Effector memory CD4-positive, alpha-beta T cell (primary cell): ENCODE measurements at places on chromosomes 6 and 20.
A peak's percentile ranks its signal among the peaks of the same experiment; 100 is the strongest.

DNA sequence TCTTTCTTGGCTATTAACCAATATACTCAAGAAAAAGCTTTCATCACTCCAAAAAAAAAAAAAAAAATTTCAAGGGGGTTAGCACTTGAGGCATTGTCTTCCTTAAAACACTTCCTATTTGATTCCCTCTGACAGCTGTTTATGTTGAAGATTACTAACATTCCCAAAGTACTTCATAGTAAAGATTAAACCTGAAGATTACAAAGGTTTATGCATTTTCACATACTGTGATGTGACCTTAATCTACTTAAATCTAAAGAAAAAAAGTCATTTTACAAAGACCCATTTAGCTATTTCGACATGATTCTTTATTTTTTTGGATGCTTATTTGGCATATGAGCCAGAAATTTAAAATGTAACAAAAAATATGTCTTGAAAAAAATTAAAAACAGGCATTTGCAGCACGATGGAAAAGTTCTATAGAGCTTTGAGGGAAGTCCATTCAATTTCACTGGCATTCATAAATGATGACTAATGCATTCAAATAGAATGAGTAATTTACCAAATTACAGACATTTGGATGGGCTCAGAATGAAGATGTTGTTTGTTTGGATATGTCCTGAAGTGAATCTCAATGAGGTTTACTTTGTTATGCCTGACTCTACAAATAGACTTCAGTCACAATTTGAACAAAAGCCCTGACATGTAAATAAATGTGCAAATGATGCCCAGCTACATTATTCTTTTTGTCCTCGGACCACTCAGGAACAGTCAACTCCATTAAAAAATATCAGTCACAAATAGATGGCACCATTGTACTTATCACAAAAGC, 674.6 kb upstream of the MARCKS start:
- no peak for DNase-seq

DNA sequence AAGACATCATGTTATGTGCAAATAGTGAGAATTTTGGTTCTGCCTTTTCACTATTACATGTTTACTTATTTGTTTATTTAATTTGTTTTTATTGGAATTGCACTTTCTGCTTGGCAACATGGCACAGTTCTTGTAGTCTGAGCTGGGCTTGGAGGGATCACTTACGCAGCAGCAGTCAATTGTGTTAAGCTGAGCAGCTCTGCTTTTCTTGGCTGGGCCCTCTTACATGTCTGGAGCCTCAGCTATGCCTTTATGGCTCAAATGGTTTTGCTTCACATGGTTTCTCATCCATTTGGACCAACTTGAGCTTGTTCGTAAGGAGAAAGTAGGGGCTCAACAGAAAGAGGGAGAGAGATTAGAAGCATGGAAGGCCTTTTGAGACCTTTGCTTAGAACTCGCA, 327.5 kb upstream of the EPHA7 start:
- DNase-seq: no peak

DNA sequence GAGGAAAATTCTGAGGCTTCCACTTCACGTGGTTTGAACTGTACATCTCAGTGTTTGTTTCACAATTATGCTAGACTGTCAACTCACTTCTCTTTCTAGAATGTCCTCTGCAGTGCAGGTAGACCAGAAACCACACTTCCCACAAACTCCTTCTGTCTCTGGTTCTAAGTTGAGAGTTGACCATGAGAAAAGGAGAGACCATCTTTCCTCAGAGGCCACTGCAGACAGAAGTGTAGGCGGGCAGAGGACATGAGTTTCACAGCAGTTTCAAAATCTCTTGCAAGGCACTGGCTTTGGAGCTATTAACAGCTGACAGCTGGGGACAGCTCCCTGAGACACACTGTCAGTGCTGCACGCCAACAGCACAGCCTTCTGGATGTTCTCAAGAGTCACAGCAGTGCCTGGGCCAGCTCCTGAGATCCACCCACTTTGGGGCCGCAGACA, 55.4 kb upstream of the MOXD1 start:
- no peak for DNase-seq

DNA sequence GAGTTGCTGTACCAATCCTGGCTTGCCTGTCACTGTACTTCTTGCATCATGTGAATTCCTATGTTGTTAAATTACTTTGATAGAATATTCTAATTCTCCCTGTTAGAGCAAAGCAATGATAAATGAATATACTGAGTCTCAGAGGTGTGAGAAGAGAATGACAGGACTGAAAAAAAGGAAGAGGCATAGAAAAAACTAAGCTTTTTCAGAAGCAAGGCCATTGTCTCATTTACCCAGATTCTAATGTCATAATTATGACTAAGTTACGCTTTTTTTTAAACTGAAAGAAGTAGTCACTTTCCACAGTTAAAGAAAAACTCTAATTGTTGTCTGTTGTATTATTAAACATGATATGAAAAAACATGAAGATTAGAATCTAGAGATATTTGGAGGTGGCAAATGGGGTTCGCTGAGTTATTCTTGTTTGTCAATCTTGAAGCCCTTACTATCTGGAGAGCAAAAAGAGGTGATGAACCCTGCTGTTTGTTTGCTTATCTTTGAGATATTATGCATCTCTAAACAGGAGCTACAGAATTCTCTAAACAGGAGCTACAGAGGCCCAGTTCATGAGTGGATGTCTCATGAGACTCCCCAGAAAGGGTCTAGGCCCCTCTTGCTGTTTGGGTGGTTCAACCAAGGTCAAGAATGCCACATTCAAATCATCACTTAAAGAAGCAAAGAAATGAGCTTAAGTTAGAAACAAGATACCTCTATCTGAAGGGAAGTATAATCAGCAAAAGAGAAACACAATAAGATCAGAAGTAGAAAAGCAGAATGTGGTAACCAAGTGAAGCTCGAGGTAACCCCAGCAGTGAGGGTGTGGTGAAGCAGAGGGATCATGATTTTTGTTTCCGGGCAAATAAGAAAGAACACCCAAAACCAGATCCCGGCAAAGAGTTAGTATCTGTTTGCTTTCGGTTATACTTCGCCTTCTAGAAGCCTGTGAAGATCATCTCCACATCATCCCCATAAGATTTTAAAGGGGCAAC, 33.3 kb upstream of the THEMIS start:
- DNase-seq: peak; percentile 11

GRCh38 chr6:79984261-79984660, 20.2 kb upstream of the TTK start:
- peak; percentile 3 for DNase-seq

DNA sequence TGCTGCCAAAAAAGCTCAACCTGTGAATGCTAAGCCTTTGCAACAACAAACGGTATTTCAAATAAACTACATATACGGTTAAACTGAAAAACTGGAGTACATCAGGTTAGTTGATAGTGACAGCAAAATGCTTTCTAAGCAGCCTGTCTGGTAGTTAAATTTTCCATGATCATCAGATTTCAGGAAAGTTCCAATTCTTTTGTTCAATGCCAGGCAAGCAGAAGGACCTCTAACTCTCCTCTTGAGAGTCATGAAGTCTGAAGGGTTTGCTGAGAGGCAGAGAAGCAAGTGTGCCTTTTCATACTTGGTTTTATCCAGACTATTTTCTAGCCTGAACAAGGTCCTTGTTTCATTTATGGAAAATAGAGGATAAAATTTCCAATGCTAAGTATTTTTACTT, 4.5 kb downstream of the FLRT3 start:
- DNase-seq: no peak

DNA sequence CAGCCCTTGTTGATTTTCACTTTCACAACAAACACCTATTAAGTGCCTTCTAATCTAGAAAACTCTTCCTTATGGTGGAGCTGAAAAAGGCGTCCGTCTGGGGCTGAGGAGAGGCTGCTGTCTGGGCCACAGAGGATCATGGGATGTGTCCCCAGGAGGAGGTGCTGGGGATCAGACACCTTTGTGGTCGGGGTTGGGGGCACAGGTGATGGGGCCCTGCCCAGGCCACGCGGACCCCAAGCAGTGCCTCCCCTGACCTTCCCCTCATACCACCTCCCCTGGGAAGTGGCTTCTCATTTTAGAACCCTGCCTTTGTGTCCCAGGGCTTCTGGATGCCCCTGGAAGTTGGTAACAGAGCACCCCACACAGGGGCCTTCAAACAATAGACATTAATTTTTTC, 41.1 kb downstream of the SUN5 start:
- DNase-seq: no peak

DNA sequence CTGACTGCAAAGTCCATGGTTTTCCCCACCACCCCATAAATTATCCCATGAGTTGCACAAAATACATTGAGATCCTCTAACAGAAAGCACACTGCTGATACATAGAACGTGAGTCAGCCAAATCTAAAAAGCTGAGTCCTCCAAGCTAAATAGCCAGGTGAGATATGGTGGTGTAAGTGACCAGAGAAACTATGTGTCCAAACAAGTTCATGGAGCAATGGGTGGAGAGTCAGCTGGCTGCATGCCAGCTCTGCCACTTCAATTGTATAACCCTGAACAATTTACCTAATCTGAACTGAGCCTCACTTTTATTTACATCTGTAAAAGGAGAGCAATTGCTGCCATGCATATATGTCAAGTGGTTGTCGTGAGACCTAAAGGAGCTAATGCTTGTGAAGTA, 9.7 kb downstream of the SNAP25 start:
- DNase-seq: no peak
